ENCODE measurements at places on chromosomes 4 and X.
A peak's percentile ranks its signal among the peaks of the same experiment; 100 is the strongest.

GRCh38 chrX:66654411-66654810 is 15.5 kb upstream of the EDA2R start:
- DNase-seq = no peak

DNA sequence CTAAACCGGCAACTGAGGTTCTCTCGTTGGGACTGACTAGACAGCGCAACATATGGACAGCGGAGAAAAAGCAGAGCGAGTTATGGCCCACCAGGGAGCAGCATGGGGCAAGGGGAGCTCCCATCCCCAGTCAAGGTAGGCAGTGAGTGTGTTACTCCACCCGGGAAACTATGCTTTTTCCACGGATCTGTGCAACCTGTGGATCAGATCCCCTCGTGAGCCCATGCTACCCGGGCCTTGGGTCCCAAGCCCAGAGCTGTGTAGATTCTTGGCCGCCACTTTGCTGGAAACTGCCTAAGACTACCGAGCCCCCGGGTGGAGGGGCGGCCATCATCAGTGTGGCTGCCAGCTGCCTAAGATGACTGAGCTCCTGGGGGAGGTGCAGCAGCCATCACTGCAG is 140.9 kb downstream of the PAPSS1 start:
- DNase-seq = no peak

- peak; percentile 16 for DNase-seq
Observed at GRCh38 chr4:184851200-184851541, 25.4 kb upstream of the ACSL1 start.

DNA sequence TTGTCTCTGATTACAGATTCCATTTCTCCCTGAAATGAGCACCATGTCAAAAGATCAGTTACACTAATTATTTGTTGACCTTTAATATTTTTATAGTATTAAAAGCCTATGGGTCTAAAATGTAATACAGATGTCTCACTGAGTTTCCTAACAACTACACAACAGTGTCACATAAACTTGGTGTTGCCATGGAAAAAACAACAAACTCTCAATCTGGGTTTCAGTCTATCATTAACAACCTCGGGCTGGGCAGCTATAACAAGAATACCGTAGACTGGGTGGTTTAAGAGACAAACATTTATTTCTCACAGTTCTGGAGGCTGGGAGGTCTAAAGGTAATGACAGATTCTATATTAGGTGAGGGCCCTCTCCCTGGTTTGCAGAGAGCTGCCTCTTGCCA is 407.1 kb downstream of the HNRNPD start:
- DNase-seq = no peak

- DNase-seq = no peak
Observed at GRCh38 chr4:99668472-99668871, 10.8 kb upstream of the C4orf54 start.

DNA sequence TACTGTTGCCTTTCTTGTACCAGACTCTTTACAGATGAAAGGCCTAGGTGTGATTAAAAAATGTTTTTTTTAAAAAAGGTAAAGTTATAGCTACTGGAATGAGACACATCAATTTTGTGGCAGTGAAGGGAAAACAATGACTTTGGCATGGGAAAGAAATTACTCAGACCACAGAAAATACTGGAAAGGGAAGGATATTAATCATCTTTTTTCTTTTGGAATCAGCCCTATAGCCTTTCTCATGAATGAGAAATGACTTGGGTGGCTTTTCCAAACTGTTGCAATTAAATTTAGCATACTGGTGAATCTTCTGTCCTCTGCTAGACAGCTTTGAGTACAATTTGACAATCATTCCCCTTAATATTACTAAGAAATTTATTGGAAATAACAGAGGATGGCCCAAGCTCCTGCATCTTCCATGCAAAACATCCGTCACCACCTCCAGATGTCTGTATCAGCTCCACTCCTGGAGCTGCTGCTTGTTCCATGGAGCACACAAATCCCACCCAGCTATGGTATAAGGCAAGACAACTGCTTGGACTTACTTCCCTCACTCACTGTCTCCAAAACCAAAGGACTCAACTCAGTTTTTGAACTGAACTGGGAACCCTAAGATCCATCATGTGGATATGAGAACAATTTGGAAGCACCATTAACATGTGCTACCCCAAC is 97.6 kb upstream of the ARSJ start:
- no peak for DNase-seq

GRCh38 chrX:25537699-25538098 is 521.9 kb upstream of the ARX start:
- no peak for DNase-seq

DNA sequence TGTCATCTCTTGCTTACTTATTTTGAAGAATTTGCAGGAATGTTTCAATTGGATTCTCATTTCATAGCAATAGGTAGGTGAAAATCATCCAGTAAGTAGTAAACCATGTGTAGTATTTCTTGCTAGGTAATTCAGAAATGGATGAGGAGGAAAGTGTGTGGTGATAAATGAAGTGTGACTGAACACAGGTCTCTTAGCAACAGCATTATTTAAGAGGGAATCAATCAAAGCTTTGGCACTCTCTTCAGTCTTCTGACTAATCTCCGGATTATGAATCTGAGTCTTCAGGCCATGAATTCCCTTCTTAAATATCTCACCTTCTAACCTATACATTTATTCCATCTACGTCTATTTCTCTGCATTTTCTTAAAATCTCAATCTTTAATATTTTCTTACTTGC is 55.8 kb upstream of the ARHGAP24 start:
- DNase-seq = no peak

DNA sequence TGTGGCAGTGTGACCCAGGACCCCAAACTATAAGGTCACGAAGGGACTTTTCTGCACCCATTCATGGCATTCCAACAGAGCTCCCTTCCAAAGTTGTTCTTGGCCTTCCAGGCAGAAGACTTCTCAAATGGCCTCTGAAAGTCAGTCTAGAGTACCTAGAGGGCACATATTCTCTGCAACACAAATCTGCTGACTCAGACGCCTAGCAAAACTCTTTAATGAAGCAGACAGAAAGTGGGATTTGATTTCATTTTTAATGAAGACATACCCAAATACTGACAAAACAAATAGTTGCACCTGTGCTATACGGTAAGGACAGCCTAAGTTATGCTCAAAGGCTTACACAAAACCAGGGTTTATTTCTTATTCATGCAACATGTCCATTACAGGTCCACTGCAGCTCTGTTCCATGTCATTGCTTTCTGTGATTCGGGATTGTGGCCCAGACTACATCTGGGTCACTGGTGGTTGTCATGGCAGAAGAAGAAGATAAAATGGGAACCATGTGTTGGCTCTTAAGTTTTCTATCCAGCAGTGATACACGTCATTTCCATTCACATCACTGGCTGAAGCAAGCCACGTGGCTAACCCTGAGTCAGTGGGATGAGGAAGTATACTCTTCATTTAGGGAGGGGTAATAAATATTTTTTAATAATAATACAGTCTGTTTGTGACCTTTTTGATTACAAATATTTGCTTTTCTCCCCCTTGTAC is 57.7 kb downstream of the NAT8L start:
- no peak for DNase-seq

DNA sequence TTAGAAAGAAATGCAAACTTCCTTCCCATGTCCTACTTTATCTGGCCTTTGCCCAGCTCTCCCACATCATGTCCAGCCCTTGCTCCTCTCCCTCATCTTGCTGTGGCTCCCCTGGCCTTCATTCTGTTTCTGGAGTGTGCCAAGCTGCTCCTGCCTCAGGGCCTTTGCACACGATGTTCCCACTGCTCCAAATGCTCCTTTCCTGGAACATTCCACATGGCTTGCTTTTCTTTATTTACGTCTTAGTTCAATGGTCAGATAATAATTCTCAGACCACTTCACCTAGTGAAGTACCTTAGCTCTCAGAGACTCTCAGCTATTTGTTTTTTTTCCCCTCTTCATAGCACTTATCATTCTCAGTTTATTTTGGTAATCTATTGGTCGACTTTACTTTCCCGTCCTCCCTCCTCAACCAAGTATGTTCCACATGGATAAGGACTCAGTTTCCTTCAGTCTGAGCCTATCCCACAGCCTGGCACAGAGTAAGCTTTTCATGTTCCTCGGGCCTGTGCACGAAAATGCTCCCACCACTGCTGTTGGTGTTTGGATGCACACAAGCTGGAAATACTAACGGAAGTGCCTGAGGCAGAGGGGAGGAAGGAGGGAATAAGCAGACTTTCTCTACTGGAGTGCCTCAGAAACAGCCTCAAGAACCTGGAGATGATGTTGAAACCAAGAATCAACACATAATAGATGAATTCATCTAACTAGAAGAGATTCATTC is 23.4 kb upstream of the MAP9 start:
- no peak for DNase-seq

GRCh38 chr4:27966664-27967063 is 1106.0 kb downstream of the STIM2 start:
- DNase-seq = no peak

- DNase-seq = no peak
Observed at GRCh38 chrX:9816084-9816700, 30.0 kb downstream of the SHROOM2 start.

DNA sequence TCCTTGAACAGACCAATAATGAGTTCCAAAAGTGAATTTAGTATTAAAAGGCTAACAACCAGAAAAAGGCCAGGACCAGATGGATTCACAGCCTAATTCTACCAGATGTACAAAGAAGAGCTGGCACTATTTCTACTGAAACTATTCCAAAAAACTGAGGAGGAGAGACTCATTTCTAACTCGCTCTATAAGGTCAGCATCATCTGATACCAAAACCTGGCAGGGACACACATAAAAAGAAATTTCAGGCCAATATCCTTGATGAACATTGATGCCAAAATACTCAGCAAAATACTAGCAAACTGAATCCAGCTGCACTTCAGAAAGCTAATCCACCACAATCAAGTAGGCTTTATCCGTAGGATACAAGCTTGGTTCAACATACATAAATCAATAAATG is 35.8 kb upstream of the USP46 start:
- DNase-seq = no peak

DNA sequence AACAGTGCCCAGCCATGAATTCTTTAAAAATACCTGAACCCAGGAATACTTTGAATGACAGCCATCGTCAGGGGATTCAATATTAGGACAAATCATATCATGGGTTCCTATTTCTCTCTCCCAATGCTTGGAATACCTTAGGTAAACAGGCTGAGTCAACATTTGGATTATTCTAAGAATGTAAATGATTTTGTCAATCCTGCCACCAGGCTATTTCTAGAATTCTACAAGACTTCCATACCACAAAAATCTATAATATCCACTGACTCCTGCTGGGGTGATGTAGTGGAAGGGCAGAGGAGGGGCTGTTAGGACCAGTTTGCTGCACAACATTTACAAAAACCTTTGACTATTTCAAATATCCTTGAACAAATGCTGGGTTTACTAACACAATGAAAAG is 65.2 kb downstream of the IGFBP7 start:
- DNase-seq = no peak

GRCh38 chr4:110627977-110628662 is 5.2 kb upstream of the PITX2 start:
- DNase-seq = no peak

DNA sequence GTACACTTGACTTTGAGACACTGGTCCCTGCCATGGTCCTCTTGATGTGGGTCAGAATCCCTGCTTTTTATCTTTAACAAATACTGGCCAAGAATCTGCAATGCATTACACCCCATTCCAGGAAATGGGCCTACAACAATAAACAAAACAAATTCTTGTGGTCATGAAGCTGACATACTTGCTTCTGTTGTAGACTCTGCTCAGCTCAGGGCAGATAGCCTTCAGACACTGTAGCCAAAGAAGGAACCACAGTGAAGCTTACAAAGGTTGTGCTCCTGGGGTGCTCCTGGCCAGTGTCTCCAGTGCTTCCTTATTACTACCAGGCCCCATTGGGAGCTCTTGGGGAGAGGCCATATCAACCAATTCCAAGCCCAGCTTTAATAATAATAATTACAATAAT is 21.8 kb downstream of the KIAA1210 start:
- DNase-seq = no peak

DNA sequence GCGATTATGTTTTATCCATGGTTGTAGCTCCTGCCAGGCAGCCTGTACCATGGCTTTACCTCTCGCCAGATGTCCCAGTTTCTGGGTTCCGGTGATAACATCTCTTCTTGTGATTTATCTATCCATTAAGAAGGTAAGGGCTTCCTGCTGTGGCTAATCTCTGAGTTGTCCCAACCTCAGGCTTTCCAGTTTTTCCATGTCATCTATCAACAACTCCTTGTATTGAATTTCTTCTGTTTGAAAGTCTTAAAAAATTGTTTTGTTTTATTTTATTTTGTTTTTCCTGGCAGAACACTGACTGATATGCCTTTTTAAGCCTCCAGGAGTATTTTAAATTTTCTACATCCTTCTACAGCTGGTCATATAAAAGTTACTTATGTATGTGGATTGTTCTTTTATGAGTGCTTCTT is 241.9 kb downstream of the ANTXR2 start:
- DNase-seq = no peak

DNA sequence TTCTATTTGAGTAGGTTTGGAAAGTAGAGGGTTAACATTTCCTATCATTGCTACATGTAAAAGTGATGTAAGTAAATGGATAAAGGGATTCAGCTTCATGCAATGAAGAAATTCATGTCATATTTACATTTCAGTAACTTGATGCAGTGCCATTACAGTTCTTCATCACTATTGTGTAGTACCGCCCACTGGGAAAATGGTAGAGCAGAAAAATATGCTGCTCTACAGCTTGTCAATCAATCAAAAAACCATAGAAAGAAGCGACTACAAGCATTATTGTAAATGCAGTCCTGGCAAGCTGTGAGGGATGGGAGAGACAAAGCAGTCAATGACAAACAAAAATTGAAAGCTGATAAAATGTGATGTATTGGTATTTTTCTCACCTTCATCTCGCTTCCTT is 1597.9 kb downstream of the RPA4 start:
- DNase-seq = no peak

- DNase-seq = no peak
Observed at GRCh38 chr4:6125103-6125651, 75.2 kb downstream of the JAKMIP1 start.

- DNase-seq = peak; percentile 96
Observed at GRCh38 chr4:98995183-98996055, at the start of gene METAP1. Gene METAP1, plus strand, starts transcription at chr4:98995721. Its CDS starts 33 bp downstream, at chr4:98995754.

DNA sequence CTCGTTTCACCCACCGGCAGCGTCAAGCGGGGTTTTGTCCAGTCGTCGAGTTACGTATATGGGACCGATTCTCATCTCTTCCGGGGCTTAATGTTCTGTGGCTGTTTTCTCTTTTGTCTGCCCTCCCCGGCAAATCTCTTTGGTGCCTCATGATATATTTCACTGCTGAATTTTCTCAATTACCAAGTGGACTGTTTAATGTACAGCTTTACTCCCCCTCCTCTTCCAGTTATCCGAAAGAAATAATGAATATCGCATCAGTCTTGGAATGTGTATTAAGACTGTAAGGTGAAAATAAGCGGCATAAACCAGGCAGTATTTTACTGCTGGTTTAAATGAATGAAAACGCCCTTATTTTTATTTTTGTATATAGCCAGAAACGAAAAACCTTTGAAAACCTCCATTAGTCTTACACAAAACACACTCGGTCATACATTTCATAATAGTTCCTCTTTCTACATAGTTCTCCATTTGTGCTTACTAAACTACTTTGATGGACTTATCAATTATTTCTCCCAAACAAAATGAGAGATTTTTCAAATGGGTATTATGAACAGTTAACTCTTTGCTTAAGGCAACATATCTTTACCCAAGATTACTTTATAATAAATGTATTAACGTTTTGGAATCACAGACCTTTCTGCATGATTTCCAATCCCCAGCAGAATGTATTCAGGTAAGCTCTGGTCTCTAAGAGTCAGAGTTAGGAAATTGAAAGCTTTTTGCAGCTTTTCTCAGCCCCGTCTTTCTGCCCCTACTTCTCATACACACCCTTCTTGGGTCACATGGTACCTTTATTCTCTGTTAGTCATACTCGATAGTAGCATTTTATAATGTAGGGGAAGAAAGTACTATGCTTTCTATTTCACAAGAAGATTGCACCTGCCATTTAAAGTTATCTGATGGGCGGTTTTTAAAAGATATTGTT is 979 bp downstream of the RP2 start:
- peak; percentile 7 for DNase-seq
